ENCODE measurements at places on chromosomes 6 and 20.

GRCh38 chr20:63957690-63958441 is 1.6 kb upstream of the UCKL1 start:
- no peak for DNase-seq

DNA sequence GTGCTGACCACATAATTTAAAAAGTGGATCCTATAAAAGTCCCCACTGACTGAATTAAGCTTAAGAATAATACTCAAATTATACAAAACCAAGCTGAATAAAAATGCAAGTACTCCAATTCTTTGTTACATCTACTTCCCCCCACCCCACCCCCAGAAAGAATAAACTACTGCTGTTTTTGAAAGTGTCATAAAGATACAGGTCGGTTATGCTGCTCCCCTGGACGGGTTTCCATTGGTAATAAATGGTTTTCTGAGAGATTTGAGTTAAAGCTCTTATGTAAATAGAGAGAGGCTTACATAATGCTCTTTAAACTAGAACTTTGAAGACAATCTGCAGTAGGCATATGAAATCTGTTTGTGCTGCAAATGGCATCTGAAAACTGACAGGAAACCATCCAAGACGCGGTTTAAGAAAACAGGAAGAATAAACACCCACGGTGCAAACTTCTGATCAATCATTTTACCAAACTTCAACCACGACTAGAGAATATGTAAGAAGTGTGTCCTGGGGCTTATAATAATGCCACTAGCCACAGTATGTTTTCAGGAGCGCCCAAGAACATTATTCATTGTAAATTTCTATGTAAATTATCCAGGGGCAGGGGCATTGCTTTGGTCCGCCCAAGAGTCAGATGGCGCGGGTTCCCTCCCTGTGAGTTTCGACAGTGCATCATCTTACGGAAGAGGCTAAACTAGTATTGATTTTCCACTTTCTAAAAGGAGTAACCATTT is 10.8 kb upstream of the POU3F2 start:
- no peak for DNase-seq

- no peak for DNase-seq
These were observed at the start of gene SLC22A1 for GRCh38 chr6:160121558-160121957. Gene SLC22A1 (plus strand): TSS chr6:160121815. CDS start chr6:160121936, 121 bp downstream.

- no peak for DNase-seq
These were observed 34.3 kb downstream of the ISM1 start for GRCh38 chr20:13255356-13255755.

DNA sequence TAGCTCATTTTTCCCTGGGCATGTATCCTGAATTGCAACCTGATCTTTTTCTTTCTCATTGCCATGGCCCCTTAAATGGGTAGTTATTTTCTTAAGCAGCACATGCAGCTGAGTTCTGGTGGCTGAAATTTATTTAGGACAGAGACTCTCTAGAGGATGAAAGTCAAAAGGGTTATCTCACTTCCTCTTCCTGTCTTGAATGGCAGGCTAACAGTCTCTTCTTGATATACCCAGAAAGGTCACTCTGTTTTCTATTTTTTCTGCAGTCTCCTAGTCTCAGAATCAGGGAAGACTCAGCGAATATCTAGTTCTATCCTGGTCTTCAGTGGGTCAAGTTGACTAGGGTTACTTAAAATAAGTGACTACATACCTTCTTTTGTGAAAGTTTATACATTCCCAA is 243.3 kb downstream of the EPHA7 start:
- no peak for DNase-seq

- DNase-seq = peak; percentile 28
These were observed 59.0 kb downstream of the RIPOR2 start for GRCh38 chr6:24876499-24877465.

DNA sequence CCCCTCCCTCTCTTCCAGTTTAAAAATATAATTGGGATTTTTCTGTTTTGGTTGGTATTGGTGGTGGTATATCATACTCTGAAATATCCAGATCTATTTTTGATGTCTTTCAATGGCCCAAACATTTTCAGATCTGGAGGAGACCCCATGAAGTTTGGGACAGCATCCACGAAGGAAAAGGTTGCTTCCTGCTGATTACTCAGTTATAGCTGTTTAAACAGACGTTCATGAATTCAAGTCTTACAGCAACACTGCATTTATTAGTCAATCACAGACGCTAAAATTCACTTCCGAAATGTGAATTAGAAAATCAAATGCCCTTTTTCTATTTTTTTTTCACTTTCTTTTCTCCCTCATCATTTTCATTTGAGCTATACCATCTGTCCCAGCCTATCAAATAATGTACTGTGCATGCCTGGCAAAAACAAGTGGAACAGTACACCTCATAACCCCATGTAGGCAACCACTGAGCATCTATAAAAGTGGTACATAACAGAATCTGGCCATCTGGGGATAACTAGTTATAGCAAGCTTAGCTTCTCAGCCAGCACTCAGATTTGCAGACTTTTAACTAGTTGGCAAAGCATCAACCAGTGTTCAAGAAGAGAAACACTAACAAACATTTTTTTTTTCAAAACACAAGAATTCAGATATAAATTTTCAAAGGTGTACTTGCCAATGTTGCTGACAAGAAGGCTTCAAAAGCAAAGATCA is 124.5 kb downstream of the HIVEP2 start:
- no peak for DNase-seq

DNA sequence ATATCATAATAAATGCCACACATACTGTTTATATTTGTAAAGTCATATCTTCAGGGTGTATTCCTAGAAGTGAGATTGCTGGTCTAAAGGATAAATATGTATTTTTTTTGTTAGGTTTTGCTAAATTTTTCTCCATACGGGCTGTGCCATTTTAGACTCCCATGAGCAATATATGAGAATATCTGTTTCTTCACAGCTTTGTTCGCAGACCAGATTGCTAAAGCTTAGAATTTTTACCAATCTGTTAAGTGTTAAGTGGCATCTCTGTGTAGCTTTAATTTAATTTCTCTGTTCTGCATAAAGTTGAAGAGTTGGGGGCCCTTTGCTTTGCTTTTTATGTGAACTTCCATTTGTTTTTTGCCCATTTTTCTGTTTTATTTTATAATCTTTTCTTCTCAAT is 32.3 kb upstream of the NUS1 start:
- DNase-seq = no peak

GRCh38 chr6:146881228-146882181 is 282.7 kb downstream of the ADGB start:
- DNase-seq = no peak

DNA sequence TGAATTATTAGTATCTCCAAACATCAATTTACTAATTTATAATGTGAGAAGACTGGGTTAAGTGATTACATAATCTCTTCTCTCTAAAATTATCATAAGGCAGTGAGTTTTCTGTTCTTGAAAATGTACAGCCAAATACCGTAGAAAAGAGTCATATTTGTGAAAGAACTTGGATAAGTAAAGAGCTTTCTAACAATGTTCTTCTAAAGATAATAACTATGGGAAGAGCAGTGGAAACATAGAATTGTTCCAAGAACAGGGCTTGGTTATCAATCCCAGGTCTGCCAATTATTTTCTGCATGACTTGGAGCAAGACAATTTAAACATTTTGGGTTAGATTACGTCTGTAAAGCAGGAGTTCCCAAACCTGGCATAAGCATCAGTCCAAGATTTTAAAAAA is 198.1 kb upstream of the SGK1 start:
- no peak for DNase-seq

DNA sequence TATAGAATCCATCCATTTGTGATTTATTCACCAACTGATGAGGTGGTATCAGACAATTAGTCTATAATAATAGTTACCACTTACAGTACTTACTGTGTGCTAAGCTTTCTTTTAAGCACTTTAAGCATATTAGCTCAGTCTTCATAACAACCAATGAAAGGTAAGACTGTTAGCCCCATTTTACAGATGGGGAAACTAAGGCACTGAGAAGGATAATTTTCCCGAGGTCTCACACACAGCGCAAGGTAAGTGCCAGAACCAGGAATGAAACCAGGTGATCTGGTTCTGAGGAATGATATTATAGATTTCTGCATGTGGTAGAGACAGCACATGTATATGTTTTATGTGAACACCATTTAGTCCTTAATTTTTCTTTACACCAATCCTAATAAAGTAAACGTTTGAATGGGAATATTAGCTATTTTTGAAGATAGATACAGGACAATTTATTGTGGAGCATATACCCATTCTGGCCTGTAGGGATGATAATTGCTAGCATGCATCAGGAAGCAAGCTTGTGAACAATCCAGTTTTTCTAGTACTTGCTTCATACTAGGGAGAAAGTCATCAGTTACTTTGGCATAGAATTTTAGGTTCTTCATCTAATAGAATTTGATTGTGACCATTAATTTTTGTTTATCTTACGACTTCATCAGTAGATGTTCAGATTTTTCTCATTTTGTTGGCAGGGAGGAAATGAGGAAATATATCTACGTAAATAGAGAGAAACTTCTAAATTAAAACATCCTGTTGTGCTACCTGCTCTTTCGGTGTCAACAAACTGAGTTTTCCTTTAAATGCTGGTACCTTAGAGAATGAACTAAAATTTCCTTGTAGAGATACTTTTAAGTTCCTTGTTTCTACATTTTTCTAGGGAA is 3.0 kb downstream of the YWHAB start:
- DNase-seq = no peak

GRCh38 chr6:70186461-70186860 is 116.4 kb downstream of the COL9A1 start:
- DNase-seq = no peak

DNA sequence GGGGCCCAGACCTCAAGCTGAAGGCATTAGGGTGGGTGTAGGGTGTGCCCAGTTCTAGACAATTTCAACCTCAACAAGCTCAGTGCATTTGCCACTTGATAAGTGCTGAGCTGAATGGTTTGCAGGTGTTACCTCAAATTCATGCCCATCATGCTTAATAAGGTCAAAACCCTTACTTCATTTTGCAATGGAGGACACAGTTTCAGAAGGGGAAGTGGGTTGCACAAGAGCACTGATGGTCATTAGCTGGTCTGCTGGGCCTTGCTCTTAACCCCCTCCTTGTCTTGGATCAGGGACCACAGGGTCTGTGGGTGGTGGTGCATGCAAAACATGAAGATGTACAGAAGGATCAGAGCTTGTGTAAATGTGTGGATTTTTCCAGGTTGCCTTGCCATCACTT is 71.0 kb upstream of the SIRPA start:
- DNase-seq = no peak
